ENCODE measurements at places on chromosomes 3 and 15. TPM values are rescaled to one million over a fixed set of nuclear protein-coding genes. Genes with fewer than 3 reads are reported as not detected.

The ATG7 gene
- 35.3 TPM for polyA plus RNA-seq

The CCR1 gene
- 0.03 TPM for polyA plus RNA-seq

The FGF7 gene
- not detected for polyA plus RNA-seq

The SLITRK3 gene
- polyA plus RNA-seq: not detected

The AMIGO3 gene
- 0.02 TPM for polyA plus RNA-seq

The PRTG gene
- not detected for polyA plus RNA-seq

The PPM1L gene
- polyA plus RNA-seq: 0.52 TPM

The ATP13A4 gene
- 0.02 TPM for polyA plus RNA-seq

The SEMA3F gene
- 115 TPM for polyA plus RNA-seq

The SKOR1 gene
- 0.03 TPM for polyA plus RNA-seq

The VEPH1 gene
- 0.44 TPM for polyA plus RNA-seq

The GRM2 gene
- polyA plus RNA-seq: 0.03 TPM

The CHAC1 gene
- 7.2 TPM for polyA plus RNA-seq

The TOPBP1 gene
- polyA plus RNA-seq: 19.1 TPM
